ENCODE measurements at places on chromosomes 11 and 22. TPM values are rescaled to one million over a fixed set of nuclear protein-coding genes. Genes with fewer than 3 reads are reported as not detected.
A peak's percentile ranks its signal among the peaks of the same experiment; 100 is the strongest.

The ABCG4 gene
- total RNA-seq, result 1.7 TPM

DNA sequence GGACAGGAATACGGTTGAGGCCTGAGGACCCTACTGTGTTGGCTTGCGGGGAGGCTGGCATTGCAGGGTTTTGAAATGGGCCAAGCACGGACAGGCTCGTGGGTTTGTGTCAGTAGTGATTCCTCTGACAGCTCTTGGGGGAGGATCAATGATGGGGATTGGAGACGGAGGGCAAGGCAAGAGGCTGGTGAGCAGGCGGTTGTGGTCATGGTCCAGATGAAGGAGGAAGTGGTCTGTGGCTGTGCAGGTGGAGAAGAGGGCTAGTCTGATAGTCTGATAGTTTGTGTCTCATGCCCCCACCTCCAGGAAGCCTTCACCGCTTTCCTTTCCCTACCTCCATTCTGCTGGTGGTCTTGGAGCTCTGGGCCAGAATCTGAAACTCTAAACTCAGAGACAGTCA is 3.0 kb downstream of the MAFF start:
- DNase-seq, result no peak

GRCh38 chr11:118156531-118157185 is 4.0 kb upstream of the SCN4B start:
- DNase-seq, result no peak

DNA sequence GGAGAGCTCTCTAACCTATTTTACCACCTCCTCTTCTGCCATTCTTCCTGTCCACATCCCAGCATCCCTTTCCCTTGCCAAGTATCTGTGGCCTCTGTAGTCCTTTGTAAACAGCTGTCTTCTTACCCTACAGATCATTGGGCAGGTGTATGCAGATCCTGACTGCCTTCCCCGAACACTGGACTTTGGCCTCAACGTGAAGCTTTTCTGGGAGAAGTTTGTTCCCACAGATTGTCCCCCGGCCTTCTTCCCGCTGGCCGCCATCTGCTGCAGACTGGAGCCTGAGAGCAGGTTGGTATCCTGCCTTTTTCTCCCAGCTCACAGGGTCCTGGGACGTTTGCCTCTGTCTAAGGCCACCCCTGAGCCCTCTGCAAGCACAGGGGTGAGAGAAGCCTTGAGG is 17.3 kb downstream of the PIK3IP1 start:
- DNase-seq, result no peak

The SNX19 gene
- total RNA-seq, result 49.8 TPM

The HEPACAM gene
- total RNA-seq, result not detected

The CHRNA10 gene
- total RNA-seq, result 3.0 TPM

DNA sequence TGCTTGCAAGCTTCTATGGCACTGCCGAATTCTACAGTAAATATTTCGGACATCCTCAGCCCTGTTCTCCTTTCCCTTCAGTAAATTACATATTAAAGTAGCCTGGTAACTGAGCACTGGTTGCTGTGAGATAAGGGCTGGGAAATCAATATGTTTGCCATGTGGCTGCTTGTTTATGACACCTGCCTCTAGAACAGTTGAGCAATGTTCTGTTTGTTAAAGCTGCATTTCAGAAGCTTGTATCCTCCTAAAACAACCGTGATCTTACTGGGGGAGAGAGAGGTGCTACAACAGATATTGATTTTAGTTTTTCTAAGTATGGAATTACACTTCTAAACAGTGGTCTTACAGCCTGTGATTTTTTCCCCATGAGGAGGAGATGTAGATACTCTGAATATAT is 39.4 kb downstream of the ZBTB16 start:
- no peak for DNase-seq

GRCh38 chr11:105148241-105148640 is 8.7 kb upstream of the CARD18 start:
- no peak for DNase-seq

The TEX54 gene
- total RNA-seq, result not detected

GRCh38 chr22:17980638-17981051 is 43.7 kb downstream of the MICAL3 start:
- DNase-seq, result peak; percentile 58
